Left lobe of liver (tissue), 2 donors: ENCODE measurements at places on chromosomes 4 and X.

GRCh38 chr4:5660185-5660584 is 48.2 kb downstream of the EVC2 start:
- no peak for DNase-seq

DNA sequence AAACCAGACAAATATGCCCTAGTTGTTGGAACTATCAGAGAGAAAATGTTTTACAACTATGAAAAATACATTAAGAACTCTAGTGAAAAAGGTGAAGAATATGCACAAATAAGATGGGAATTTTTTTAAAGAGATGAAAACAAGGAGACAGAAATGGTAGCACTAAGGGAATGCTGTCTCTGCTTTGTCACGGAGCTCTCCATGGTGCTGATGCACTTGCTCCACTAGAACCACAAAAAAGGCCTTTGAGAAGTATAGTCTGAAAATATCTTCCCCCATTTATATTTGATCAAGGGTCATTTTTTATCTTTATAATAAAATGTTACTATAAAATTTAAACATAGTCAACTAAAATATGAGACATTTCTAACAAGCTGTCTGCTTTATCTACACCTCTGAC is 1655.5 kb upstream of the AGA start:
- no peak for DNase-seq

DNA sequence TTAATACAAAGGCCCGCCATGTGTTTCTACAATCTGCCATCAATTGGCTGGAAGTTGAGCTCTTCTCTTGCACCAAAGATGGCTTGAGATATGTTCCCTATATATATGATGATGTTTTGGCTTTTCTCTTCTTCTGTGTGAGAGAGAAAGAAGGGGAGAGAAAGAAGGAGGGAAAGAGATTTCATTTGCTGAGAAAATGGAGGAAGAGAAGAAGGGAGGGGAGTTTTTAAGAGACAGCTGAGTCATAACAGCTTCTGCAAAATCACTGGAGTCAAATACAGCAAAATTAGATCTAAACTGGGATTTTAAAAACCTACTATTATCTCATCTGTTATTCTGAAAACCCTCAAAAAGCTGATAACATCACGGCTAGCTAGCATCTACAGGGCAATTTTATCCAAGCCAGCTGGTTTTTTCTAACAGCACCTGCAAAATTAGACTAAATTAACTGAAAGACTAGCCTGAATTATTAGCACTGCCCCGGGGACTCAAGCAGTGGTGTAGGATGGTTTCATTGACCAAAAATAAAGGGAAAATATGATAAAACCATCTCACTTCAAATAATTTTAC is 647.6 kb upstream of the ACTRT1 start:
- DNase-seq = no peak

DNA sequence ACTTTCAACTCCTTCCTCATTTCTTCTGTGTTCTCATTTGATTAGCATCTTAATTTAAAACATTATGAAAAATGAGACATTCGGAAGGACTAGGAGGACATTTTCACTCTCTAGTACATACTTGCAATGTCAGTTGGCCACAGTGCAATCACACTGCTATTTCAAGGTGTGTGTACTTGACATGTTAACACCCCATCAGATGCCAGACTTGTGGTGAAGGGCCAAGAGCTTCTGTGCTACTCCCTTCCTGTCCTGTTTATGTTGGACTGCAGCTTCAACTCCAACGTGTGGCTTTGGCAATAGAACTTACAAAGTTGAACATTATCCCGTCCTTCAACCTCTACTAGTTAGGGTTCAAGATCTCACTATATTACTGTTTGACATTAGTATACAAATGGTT is 221.0 kb downstream of the PALLD start:
- no peak for DNase-seq

DNA sequence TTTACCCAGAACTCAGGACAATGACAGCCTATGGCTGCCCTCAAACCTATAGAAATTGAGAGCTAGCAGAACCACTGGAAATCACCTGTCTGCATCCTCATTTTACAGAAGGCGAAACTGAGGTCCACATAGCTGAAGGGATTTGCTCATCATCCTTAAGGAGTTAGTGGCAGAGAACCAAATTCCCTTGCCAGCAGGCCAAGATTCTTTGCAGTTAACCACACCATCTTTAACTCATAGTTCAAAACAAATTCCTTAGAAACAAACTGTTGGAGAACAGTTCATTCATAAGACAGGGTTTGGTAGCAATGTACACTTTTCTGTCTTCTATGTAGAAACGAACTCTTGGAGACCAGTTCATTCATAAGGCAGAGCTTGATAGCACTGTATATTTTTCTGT is 37.9 kb upstream of the RAP2C start:
- DNase-seq = no peak
